ENCODE measurements at places on chromosomes 13 and 19.

GRCh38 chr19:53870485-53870844 lies 2.8 kb downstream of the MYADM start:
- DNase-seq = peak; percentile 52

GRCh38 chr13:110131424-110131823 lies 175.5 kb downstream of the COL4A1 start:
- DNase-seq = no peak

- DNase-seq = peak; percentile 8
Measured at GRCh38 chr13:106850973-106851650, 283.2 kb upstream of the ARGLU1 start.

- DNase-seq = no peak
Measured at GRCh38 chr19:57747472-57747807, 825 bp downstream of the ZNF776 start.

DNA sequence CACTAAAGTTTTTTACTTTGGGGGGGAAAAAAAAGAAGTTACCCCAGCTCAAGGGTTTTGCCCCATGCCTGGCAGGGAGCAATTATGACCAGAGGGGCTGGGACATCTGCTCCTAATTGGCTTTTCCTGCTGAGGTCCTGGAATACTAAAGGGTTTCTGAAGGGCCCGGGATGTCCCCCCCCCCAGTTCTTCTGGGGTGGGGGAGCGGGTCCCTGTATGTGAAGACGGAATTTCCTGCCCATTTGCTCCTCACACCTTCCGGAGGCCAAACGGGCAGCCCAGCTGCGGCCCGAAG lies 1.1 kb upstream of the DLL3 start:
- DNase-seq = no peak

GRCh38 chr19:45164577-45165335 lies 4.0 kb upstream of the NKPD1 start:
- DNase-seq = no peak

GRCh38 chr13:45446181-45446580 lies 18.6 kb upstream of the COG3 start:
- DNase-seq = peak; percentile 30

GRCh38 chr13:51838240-51838846 lies 6.6 kb downstream of the TMEM272 start:
- peak; percentile 53 for DNase-seq

GRCh38 chr13:48939728-48940127 lies 36.0 kb upstream of the FNDC3A start:
- no peak for DNase-seq

Data from M059J (cell line).